ENCODE measurements at places on chromosomes 13 and 19.

GRCh38 chr19:15431396-15432017 is 12.7 kb upstream of the AKAP8L start:
- DNase-seq: no peak

GRCh38 chr13:41520016-41520659 is 62.8 kb downstream of the RGCC start:
- DNase-seq: no peak

DNA sequence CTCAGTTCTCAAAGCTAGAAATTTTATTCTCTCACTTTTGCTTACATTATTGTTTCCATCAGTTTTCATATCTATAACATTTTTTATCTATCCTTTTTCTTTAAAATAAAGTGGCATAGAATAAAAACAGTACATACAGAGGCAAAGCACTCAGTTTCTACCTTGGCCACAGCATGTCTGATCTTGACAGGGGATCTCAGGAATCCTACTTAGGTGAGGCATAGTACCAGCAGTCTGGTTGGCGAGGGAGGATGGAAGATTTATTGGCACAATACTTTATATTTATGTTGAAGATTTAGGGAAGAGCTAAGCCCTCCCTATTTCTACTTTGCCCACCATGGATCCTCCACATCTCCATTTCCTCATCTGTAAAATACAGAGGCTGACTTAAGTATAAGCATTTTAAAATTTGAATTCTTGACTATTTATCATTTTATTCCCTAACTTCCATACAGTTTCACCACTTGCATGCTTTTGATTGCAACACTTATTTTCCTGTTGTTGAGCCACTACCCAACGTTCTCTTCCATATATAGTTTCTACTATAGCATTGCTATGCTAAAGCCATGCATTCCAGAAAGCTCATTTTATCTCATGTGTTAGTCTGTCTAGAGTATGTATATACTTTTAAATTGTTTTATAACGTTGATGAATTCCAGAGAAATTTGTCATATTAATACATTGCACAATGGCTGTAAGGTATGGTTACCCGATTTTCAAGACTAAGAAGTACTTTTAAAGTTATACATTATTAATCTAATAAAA is 506.7 kb downstream of the KCTD12 start:
- DNase-seq: no peak

DNA sequence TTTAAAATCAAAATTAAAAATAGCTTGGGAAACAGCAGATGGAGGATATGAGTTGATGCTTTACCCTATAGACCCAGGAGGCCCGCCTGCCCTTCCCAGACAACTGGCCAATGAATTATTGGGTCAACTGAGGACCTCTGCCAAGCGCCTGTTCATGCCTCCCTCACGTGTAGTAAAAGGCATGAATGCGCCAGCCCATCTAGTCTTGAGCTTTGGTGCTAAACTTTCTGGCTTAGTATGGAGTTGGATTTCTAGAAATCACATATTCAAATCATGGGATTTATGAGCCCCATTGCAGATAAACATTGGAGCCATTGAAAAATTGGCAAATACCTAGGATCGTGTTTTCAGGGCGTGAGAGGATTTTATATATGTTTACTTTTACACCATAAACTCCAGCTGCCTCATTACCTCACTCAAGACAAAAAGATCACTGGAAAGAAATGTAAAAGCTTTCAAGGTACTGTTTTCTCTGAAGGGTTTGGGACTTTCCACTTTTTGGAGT is 47.1 kb downstream of the COL4A2 start:
- no peak for DNase-seq

DNA sequence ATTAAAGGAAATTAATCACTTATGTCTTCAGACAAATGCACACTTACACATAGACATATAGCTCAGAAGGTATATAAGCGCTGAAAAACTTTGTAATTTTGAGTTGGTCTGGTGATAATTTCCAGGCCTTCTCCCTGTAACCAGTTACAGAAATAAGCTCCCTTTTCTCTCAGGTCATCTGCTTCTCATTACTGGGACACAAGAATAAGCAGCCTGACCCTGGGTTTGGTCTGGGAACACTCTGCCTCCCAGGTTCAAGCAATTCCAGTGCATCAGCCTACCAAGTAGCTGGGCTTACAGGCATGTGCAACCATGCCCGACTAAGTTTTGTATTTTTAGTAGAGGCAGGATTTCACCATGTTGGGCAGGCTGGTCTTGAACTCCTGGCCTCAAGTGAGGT is 274.5 kb downstream of the LMO7 start:
- no peak for DNase-seq

- DNase-seq: peak; percentile 19
These were observed 61.9 kb upstream of the ATP12A start for GRCh38 chr13:24618011-24618955.

DNA sequence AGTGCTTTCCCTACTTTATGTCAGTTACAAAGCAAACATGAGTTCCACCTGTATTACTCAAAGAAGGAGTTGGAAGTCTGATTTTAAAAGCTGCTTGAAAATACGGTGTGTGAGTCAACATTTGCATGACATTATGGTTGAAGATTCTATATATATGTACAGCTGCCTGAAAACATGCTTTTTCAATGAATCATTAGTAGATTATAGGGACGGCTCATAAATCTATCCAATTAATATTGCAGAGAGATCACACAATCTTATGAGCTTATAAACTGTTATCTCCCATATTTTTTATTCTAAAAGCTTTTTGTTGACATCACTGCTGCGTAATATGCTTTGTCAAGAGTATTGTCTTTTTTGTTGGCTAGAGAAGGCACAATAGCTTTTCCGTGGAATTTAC is 873.8 kb downstream of the SLITRK6 start:
- no peak for DNase-seq

GRCh38 chr13:48412881-48413351 is at the start of gene LPAR6:
TSS of gene LPAR6 (minus strand) at chr13:48413113. CDS start at chr13:48412423, 690 bp downstream.
- DNase-seq: no peak

DNA sequence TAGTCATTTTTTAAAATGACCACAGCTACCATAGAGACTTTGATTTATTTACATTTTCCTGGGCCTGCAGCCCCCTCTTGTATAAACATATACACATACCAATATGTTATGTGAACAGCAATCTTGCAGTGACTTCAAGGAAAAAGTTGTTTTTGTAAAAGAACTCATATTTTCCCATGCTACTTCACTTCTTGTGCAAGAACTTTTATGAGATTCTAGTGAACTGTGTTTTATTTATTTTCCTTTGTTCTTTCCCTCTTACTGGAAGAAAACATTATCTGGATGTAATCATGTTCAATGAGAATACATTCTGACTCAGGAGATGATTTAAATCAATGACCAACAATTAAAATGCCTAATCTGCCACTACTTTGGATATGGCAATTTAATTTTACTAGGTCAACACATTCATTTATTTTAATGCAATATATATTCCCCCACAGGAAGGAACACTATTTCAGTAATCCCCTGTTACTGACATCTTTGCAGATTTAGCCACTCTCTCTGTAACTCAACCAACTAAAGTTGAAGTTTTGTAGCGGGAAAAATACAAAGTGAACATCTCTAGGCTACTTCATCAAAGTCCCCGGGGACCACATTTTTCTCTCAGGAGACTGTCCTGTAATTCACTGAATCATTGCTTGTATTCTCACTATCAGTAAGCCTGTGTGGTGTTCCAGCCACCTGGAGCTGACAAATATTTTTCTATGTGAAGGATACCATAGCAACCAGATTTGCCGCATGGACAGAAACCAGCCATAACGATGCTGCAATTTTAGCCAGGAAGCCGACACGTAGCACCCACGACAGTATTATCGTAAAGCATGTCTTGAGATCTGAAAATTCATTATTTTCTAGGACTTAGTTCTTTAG is 90.5 kb downstream of the STARD13 start:
- no peak for DNase-seq

DNA sequence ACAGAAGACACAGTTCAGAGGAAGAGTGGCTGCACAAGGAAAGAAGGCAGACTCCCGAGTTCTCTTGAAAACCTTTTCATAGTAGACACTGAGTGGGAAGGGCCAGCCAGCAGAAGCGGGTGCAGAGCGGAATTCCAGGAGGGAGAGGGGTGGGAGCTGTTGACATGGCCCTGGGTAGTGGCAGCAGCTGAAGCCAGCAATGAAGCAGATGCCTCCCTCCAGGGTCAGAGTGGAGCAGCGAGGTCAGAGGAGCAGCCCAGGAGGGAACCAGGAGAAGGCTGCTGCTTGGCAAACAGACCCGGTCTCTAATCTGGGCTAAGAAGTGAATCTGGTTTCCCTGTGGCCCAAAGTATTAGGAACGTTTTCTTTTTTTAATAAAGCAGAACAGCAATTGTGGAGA is 73.9 kb upstream of the SPATA13 start:
- DNase-seq: no peak

- peak; percentile 40 for DNase-seq
These were observed 5.0 kb downstream of the CLEC11A start for GRCh38 chr19:50728084-50728737.

- no peak for DNase-seq
These were observed 1.8 kb downstream of the MBNL2 start for GRCh38 chr13:97223711-97224541.
